ENCODE measurements at places on chromosomes 3 and 15.

GRCh38 chr3:127495821-127496655 is 94.5 kb downstream of the TPRA1 start:
- DNase-seq: no peak

GRCh38 chr3:12991481-12991837 is 81.8 kb downstream of the IQSEC1 start:
- no peak for DNase-seq

- DNase-seq: no peak
These were observed 170.4 kb upstream of the LPP start for GRCh38 chr3:187983484-187984124.

- no peak for DNase-seq
These were observed 15.7 kb downstream of the CAPN7 start for GRCh38 chr3:15221574-15222217.

- no peak for DNase-seq
These were observed 124.6 kb downstream of the TGFBR2 start for GRCh38 chr3:30730967-30731366.

GRCh38 chr3:112806903-112807302 is 39.8 kb downstream of the CD200R1L start:
- no peak for DNase-seq

GRCh38 chr3:118744186-118744585 is 290.5 kb downstream of the IGSF11 start:
- no peak for DNase-seq

GRCh38 chr3:106212665-106213222 is 343.9 kb upstream of the CBLB start:
- no peak for DNase-seq

- no peak for DNase-seq
These were observed 272.2 kb upstream of the NR2E3 start for GRCh38 chr15:71538181-71538580.

GRCh38 chr15:90189781-90190467 is 11.2 kb upstream of the SEMA4B start:
- DNase-seq: no peak

DNA sequence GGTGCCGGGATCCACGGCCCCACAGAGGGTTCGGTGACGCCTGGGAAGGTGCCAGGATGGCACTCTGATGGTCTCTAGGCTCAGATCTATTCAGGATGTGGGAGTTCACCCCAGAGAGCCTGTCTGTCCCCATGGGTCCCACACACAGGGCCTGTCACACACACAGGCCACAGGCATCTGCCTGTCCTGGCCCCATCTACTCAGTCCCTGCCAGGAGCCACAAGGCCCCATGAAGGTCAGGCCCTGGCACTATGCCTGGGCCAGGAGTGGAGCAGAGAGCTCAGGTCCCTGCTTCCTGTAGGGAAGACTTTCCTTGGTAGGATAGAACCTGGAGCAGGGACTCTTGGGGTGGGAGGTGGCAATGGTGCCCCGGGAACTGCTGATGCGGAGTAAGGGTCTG is 49.0 kb upstream of the FURIN start:
- no peak for DNase-seq

GRCh38 chr15:78247911-78248310 is 13.5 kb upstream of the ACSBG1 start:
- DNase-seq: no peak

DNA sequence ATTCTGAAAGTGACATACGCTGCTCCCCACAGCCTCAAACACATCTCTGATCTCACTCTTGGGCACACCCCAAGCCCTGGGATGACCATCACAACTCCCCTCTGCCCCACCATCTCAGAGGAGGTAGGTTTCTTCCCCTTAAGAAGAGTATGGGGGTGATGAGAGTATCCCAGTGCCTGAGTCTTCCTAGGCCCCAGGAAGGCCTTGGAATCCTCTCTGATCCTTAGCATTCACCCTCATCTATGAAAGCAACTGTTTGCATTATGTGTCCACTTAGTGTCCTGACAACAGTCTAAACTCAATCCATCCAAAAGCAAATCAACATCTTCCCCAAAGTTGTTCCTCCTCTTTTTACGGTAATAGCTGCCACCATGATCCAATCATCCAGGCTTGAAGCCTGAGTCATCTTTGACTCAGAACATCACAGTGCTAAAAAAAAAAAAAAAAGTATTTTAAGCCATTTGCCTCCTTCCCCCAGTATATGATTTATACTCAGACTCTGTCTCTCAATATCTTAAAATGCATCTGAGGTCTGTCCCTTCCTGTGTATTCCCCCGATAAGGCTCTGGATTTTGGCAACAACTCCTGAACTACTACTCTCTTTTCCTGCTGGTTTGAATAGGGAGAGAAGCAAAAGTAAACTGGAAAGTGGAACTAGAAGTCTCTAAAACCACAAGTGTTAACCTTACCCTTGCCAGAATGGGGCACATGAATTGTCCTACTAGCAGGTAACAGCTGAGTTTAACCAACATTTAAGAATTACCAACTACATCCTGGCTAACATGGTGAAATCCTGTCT is 22.5 kb downstream of the POPDC2 start:
- DNase-seq: no peak

- no peak for DNase-seq
These were observed 89.3 kb downstream of the CHD2 start for GRCh38 chr15:92989470-92989869.

GRCh38 chr3:46410669-46411068 is 3.6 kb downstream of the CCRL2 start:
- DNase-seq: no peak

GRCh38 chr3:42815826-42816225 is 6.6 kb downstream of the ACKR2 start:
- DNase-seq: no peak

DNA sequence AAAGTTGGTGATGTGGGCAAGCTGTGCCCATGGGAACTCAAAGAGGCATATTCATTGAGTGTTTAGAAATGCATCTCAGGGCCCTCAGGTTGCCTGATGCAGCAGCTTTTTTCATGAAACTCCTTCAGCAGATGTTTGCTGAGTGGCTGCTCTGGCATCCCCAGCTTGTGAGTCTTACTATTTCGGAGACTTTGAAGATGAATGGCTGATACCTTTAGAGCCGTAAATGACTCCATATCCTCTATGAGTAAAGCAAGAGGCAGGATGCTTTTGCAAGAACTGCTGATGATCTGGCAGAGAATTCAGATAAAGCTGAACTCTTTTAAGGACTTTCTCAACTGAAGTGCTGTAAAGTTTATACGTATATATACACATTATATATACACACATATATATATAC is 384.3 kb downstream of the CACNA2D3 start:
- no peak for DNase-seq

DNA sequence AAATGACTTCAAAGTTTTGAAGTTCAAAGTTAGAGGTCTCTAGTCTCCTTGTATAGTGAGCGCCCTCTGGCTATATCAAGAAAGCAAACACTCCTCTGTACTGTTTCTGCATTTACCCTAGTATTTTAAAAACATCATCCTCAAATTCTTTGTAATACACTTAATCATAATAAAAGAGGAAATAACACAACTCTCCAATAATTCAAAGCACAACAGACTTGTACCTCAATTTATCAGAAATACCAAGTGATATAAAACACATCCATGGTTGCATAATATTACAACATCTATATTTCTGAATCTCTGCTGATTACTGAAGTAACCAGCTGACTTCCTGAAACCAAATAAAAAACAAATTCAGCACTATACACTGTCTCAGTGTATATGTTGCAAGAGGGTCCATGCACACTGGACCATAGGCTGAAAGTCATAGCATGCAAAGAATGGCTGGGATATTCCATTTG is 12.5 kb downstream of the PLOD2 start:
- DNase-seq: no peak

- no peak for DNase-seq
These were observed 228.2 kb downstream of the TCF12 start for GRCh38 chr15:57146506-57147201.

DNA sequence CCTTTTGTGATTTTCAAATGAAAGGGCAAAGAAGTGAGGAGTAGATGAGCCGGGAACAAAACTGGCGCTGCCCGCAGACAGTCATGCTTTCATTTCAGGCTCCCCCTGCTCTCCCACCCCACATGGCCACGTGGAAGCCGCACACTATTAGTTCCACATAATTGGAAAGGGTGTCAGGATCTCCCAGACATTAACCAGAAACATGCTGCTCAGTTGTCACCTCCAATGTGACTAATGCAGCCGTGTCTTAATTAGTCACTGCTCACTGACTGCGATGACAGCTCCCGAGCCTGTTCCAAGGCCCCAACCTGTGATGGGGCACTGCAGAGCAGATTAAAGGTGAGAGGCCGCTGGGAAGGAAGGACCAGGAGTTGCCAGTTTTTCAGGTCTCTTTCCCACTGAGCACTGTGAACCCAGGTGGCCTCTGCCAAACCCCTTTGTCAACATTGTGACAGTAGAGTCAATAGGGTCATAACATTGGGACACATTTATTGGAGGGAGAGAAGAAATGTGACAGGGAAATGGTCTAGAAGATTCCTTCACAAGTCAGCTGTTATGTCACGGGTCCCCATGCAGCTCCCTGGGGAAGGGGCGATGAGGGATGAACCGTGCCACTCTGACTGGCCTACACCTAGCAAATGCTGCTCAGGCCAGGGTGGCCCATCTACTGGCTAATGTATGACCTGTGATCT is 38.6 kb upstream of the SFMBT1 start:
- DNase-seq: no peak

DNA sequence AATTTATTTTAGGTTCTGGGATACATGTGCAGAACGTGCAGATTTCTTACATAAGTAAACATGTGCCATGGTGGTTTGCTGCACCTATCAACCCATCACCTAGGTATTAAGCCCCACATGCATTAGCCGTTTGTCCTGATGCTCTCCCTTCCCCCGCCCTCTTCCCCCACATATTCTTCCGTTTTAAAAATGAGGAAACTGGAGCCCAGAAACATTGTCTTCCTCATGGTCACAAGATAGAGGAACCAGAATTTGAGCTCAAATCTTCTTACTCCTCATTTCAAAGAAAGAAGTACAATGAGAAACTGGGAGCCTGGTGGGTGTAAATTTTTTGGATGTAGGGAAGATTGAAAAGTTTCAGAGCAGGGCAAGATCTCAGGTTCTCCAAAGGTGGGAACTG is 56.1 kb upstream of the USP3 start:
- DNase-seq: no peak

DNA sequence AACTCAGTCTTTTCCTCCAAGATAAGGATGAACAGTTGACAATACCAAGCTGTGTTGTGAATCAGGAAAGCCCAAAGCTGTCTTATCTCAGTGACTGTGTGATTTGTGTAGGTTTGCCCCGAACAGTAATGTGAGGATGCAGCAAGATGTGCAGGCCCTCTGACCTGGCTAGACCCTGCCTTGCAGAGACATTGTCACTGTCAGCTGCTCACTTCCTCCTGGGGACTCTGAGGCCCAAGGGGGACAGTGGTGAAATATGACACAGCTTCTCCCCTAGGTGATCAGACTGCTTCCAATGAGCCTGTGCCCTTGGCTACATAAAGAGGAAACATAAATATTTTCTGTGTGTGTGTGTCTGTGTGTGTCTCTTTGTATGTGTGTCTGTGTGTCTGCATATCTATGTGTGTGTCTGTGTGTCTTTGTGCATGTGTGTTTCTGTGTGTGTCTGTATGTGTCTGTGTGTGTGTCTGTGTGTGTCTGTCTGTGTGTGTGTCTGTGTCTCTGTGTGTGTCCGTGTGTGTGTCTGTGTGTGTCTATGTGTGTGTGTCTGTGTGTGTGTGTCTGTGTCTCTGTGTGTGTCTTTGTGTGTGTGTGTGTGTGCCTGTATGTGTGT is 21.7 kb downstream of the LRRK1 start:
- DNase-seq: no peak

DNA sequence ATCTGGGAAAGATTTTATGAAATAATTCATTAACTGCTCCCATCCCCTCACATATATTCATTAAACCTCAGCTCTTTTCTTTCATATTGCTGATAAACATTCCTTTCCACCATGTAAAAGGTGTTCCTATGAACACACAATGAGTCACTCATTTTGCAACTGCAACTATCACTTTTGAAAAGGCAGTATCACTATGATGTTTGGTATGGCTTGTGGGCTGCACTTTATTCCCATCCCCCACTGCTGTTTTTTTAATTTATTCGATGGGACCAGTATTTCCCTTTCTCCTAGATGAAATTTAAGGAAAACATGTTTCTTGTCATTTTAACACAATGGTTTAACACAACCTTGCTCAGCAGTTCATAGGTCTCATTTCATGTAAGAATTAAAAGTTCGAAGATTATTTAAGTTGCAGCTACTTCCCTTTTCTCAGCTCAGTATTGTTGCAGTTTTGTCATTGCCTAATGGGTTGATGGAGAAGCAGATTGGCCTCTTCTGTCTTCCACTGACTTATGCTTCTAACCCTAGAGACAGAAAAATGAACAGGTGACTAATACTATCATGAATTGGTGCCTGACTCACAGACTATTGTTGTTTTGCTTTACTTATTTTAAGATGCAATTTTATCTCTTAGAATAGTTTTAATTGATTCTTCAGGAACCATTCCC is 280.3 kb downstream of the ZPLD1 start:
- DNase-seq: no peak

- DNase-seq: no peak
These were observed 152.2 kb downstream of the CFAP20DC start for GRCh38 chr3:58897646-58898045.

GRCh38 chr15:73284090-73284716 is 84.6 kb downstream of the HCN4 start:
- no peak for DNase-seq

DNA sequence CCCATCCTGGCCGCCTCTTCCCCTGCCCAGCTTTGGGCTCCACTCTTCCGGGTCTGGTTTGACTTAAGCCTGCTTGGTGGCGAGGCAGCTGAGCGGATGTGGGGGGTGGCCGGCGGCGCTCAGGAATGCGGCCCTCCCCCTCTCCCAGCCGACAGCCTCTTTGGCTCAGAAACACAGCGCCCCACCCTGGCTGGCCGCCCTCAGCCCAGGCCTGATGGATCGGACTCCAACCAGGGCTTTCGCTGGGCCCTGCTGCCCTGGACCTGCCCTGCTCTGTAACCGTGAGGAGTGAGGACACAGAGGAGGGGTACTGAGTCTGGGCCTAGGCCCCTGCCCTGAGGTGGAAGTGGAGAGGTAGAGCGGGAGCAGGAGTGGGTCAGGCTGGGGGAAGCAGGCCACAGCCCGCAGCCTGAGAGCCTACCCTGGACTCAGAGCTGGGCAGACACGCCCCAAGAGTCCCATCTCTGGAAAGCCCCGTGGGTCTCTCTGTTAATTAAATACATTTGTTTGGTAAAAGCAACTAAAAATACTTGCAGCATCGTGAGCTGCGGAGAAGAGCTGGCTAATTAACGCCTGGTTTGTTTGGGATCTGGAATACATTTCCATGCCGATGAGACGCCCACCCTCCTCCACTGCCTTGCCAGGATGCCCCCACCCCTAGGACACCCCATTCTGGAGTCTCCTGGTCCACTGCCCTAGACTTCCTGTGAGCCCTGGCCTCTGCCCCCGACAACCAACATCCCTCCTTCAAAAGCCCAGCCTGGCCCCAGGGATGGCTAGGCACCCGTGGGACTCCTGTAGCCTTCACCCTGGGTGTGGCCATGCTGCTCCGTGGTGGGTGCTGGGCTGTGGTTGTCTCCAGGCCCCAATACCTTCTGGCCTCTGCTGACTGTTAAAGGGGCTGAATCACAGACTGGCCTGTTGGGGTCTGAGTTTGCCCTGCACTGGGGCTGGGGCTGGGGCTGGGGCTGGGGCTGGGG is 19.6 kb downstream of the PLXNA1 start:
- DNase-seq: no peak
